ENCODE measurements at places on chromosomes 3 and 15.
A peak's percentile ranks its signal among the peaks of the same experiment; 100 is the strongest.

DNA sequence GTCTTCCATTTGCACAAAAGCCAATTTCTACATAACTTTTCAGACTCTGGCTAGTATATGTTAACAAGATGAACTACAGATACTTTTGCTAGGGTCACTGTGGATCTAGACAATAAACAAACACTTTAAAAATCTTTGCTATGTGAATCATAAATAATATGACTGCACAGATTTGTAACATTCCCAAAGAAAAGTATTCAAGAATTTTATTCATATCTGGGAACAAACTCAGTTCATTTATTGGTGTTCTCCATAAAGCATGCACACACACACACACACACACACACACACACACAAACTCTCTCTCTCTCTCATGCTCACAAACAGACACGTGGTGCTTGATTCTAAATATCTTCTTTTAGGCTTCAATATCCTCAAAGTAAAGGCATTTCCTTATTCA, 18.8 kb upstream of the THRB start:
- no peak for DNase-seq

- DNase-seq, result no peak
These were observed 128.7 kb upstream of the WNT5A start for GRCh38 chr3:55615694-55616295.

GRCh38 chr3:144948711-144949110, 977.1 kb downstream of the DIPK2A start:
- DNase-seq, result no peak

DNA sequence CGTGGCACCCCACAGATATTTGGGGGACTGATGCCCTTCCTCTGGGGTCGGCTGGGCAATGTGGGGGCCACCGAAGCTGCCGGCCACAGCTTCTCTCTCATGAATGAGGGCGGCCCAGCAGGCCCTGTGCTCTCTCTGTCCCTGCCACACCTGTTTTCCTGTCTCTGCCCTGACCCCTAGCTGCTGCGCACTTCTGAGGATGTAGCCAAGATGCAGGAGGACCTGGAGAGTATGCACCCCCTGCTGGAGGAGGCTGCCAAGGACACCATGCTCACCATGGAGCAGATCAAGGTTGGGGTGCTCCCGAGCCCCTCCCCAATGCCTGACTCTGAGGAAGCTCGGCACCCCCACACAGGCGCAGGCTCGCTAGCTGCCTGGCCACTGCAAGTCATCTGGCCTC, 59.7 kb downstream of the SEMA3G start:
- no peak for DNase-seq

GRCh38 chr15:38196076-38196475, 56.6 kb upstream of the SPRED1 start:
- no peak for DNase-seq

GRCh38 chr15:93121973-93122910, 33.2 kb upstream of the RGMA start:
- no peak for DNase-seq

- no peak for DNase-seq
These were observed 3.4 kb upstream of the AEN start for GRCh38 chr15:88617790-88618189.

GRCh38 chr3:8663177-8664061, 18.8 kb upstream of the SSUH2 start:
- DNase-seq, result peak; percentile 8

- DNase-seq, result no peak
These were observed 71.1 kb upstream of the SPATA12 start for GRCh38 chr3:56989169-56989976.

- DNase-seq, result no peak
These were observed 314.7 kb upstream of the CFAP20DC start for GRCh38 chr3:59364496-59364895.

DNA sequence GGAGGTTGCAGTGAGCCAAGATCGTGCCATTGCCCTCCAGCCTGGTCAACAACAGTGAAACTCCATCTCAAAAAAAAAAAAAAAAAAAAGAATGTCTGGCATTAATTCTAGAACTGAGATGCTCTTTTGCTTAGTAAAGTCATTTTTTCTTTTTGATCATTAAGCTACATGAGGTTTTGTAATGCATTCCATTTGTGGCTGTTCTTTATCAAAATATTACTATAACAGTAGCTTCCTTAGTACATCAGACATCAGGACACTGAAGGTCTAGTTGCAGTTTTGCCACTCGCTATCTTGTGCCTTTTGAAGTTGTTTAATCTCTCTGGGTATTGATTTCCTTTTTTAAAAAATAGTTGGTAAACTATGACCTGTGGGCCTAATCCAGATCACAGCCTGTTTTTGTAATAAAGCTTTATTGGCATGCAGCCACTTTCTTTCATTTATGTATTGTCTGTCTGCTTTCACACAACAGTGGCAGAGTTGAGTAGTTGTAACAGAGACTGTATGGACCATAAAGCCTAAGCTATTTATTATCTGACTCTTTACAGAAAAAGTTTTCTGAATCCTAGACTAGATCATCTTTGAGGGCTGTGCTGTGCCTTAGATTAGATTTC, 76.6 kb downstream of the SLC25A26 start:
- DNase-seq, result no peak

DNA sequence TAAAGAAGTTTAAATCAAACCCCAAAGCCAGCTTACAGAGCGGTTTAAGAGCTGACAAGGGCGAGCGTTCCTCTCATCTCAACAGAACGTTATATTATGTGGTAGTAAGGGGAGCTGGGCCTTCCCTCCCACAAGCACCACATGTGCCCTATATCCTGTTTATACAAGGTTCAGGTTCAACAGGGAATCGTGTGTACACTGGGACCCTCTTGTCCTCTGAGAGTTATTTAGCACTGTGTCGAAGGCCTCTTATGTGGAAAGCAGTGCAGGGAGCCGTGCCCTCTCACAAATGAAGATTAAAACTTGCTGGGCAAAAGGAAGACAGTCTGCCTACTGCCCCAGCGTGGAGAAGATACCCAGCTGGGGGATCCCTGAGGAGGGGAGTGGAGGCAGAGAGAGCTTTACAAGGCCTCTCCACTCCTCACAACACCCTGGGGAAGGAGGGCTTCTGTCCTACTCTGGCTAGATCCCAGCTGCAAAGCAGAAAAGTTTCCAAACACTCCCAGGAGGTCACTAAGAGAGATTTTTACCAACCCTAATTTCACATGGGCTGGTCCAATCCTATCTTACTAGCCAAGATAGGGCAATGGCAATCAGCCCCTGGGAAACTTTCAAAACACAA, 2.9 kb downstream of the TLE3 start:
- DNase-seq, result no peak

- no peak for DNase-seq
These were observed 19.5 kb downstream of the MRAS start for GRCh38 chr3:138367911-138368310.

GRCh38 chr3:27903446-27903845, 181.3 kb upstream of the EOMES start:
- no peak for DNase-seq

- DNase-seq, result no peak
These were observed 27.8 kb upstream of the IGDCC4 start for GRCh38 chr15:65450556-65450955.

- DNase-seq, result no peak
These were observed 65.3 kb downstream of the EPHB3 start for GRCh38 chr3:184626923-184627322.

- DNase-seq, result no peak
These were observed 19.0 kb downstream of the GPR156 start for GRCh38 chr3:120265989-120266388.

DNA sequence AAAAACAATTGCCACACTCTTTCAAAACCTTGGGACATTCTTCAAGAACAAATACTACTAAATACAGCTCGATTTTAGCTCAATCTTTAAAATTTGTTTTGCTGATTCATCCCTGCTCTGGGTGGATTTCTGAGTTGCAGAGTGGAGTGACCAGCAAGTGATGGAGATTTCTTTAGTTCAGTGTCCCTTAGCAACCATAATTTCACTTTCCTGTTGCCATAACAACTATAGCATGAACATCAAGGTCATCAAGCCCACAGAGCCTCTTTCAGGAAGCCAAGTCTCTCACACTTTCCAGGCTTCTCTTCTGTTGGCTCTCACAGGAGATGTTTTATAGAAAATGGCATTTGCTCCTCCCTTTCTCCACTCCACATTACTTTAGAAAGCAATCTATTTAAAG, 597.2 kb upstream of the ADAMTS9 start:
- no peak for DNase-seq

DNA sequence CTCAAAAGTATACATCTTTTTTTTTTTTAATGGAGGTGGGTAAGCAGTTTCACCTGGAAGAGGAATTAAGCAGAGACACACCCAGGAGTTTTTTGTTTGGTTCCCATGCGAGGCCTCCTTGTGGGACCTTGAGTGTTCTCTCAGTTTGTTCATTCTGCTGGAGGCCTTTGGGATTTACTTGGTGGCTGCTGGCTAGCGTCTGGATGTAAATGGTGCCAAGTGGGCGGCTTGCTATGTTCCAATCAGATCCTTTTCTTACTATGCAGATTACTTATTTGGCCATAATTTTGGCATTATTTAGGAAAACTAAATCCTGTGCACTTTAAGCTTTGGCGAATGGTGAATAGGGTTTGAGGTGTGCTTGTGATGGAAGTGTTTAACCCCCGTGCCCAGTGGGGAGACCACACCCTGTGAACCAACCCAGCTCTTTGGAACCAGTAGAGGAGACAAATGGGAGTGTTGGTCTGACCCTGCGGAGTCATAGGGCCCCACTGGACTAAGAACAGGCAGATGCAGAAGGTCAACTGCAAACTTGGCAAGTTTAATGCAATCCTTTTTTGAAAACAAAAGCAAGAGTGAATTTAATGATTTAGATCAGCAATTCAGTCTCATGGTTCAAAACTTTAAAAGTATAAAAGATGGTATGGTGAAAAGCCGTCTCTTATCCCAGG, 79.4 kb downstream of the EBLN2 start:
- DNase-seq, result no peak

GRCh38 chr3:114213292-114213626, 24.1 kb downstream of the ZNF80 start:
- no peak for DNase-seq

DNA sequence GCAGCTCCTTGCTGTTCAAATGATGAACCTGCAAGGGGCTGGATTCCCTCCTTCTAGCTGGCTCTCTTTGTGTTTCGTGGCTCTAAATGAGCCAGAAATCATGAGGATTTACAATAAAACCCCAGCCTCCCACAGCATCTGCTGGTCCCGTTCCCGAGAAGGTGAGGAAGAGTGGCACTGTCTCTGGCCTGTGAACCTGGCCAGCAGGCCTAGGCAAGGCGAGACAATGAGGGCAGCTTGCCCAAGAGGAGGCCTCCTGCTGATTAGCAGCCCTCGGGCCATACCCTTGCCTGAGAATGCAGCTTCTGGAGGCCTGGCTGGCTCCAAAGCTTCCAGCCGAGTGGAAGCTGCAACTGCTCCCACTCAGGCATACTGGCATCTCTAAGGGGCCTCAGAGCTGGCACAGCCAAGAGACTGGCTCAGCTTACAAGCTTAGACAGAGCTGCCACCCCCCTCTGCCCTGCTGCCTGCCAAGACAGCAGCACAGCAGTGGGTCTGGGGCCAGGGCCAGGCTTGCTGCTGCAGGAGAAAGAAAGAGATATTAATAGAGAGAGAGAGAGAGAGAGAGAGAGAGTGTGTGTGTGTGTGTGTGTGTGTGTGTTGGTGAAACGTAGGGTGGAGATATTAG, 76.5 kb downstream of the HMG20A start:
- no peak for DNase-seq

DNA sequence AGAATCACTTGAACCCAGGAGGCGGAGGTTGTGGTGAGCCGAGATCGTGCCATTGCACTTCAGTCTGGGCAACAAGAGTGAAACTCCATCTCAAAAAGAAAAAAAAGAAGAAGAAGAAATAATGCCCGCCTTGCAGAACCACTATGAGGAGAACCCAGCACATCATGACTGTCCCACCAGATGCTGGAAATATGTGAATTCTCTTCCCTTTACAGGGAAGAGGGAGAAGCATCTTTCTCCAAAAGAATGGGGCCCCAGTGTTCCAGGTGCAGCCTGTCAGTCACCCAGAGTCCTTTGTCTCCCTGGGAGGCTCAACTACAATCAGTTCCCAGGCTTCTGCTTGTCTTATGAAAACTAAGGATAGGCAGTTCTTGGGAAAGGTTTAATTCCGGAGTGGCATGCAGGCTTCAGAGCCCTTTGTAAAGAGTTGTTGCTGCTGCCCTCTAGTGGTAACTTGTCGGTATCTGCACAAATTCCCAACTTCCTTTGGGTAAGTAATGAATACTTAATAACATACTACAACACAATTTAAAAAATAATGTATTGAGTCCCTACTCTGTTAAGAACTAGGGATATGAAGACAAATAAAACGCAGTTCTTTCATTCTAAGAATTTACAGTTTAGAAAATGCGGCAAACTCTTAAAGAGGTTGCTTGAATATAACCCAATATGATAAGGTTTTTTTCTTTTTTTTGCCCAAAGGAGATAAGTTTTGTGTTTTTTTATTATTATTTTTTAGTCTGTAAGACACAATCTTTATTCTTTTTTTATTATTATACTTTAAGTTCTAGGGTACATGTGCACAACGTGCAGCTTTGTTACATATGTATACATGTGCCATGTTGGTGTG, 18.6 kb upstream of the TICRR start:
- DNase-seq, result peak; percentile 31

- DNase-seq, result no peak
These were observed 65.4 kb downstream of the MCTP2 start for GRCh38 chr15:94296717-94297116.

- DNase-seq, result no peak
These were observed 194.1 kb downstream of the ROBO2 start for GRCh38 chr3:77234004-77234403.

DNA sequence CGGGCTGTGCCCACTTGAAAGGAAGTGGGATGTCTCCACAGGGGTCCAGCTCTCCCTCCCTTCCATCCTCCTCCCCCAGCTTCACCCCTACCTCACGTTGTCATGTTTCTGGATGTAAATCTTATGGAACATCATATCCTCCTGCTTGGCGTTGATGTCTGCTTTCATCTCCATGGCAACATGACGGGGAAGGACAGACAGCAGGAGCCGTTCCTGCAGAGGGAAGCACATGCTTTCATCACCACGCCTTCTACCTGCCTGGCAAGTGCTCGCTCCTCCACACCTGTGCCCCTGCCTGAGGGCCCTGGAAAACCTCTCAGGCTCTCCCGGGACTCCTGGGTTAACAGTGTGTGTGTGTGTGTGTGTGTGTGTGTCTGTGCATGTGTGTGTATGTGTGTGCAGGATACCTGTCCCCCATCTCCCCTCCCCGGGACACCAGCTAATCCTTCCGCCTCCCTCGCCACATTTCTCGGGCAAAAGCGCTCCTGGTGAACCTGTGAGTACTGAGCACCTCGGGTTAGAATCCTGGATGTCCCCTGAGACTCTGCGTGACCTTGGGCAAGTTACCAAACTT, 101.1 kb downstream of the ADCY5 start:
- DNase-seq, result no peak

DNA sequence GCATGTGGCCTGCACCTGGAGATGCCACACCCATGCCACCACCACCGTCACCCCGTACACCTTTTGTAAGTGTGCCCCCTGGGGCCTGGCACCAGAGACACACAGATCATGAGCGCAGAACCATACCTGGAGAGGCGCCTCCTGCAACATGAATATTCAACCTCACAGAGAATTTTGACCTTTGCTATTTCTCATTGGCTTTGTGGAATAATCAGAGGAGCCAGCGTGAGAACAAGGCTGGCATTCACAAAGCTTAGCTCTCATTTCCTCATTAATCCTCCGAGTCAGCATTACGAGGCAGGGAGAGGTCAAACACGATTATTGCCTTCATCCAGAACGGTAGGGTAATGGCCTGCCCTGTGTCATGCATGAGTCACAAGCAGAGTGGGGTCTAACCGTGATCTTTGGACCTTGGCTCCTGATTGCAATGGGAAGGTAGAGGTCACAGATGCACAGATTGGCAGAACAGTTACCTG, 73.0 kb upstream of the POMGNT2 start:
- DNase-seq, result no peak

Data from stimulated activated CD8-positive, alpha-beta memory T cell treated with anti-CD3 and anti-CD28 coated beads, Interleukin-4, amount 100 ng/mL, for 24 hours (primary cell).